Non-pigmented ciliary epithelial cell (primary cell): ENCODE measurements at places on chromosomes 2 and 18.

- no peak for DNase-seq
Measured at GRCh38 chr2:144678736-144679135, 158.8 kb upstream of the ZEB2 start.

- DNase-seq = peak; percentile 65
Measured at GRCh38 chr18:9017167-9017904, 85.2 kb upstream of the NDUFV2 start.

- DNase-seq = peak; percentile 3
Measured at GRCh38 chr18:50218432-50219197, 23.7 kb upstream of the MYO5B start.

- no peak for DNase-seq
Measured at GRCh38 chr2:191255271-191255670, 10.1 kb downstream of the MYO1B start.

- no peak for DNase-seq
Measured at GRCh38 chr2:48310581-48310980, 219.4 kb upstream of the STON1 start.

GRCh38 chr2:137837830-137838229 lies 126.4 kb upstream of the HNMT start:
- DNase-seq = no peak

- DNase-seq = no peak
Measured at GRCh38 chr18:23353459-23353858, 99.6 kb upstream of the RIOK3 start.

DNA sequence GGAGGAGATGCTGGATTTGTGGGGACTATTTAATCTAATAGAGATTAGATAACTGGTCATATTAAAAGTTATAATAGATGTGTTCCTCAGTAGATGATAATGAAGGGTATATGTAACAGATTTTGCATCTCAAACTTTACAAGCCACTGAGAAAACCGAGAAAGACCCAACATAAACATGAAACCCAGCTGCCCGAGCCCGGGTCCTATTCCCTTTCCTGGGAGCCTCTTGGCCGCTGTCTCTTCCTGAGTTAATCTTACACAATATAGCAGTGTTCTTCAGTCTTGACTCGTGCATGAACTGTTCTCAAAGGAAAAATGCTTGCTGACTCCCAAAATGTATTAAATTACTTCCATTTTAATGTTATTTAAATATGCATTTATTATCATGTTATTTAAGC lies 94.5 kb downstream of the COPS8 start:
- DNase-seq = no peak

- peak; percentile 76 for DNase-seq
Measured at GRCh38 chr2:143489145-143489544, 359.9 kb downstream of the ARHGAP15 start.

DNA sequence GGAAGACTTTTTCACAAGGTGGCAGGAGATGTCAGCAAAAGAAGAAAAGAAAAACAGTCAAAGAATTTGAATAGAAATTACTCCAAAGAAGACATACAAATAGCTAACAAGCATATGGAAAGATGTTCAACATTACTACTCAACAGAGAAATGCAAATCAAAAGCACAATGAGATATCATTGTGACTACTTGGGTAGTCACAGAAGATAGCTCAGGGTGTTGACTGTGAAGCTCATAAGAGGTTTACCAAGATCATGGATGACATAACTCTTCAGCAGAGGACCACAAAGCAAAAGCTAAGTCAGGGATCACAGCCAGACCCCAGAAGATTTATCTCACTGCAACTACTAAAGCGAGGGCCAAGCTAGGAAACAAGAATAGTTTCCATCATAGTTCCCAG lies 53.0 kb upstream of the TANK start:
- DNase-seq = no peak

DNA sequence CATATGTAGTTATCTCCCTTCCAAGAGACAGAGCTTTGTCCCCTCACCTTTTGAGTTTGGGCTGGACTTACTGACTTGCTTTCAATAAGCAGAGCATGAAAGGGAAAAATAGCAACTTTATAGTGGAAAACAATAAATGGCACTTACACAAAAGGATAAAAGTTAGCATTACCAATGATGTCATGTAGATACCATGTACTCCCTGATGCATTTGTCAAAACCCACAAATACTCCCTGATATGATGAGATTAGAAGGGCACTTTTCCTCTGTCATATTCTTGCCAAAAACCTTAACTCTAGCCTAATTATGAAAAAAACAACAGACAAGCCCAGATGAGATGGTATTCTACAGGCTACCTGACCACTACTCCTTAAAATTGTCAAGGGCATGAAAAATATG lies 16.0 kb downstream of the HIBCH start:
- no peak for DNase-seq

- DNase-seq = no peak
Measured at GRCh38 chr2:220460257-220460985, 833.0 kb downstream of the SLC4A3 start.

DNA sequence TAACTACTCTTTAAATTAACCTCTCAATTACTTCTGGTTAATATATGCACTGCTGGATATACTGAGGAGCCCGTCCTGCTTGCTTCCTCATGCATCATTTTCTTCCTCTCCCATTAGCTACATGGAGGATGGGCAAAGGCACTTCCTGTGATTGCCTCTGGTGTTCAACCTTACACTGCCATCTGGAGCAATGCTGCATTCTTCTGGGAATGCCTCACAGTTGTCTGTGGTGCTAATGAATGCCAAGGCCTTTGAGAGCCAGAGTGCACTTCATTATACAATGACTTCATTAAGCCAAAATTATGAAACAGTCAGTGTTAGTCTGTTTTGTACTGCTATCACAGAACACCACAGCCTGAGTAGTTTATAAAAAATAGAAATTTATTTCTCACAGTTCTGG lies 134.8 kb upstream of the DOCK10 start:
- DNase-seq = no peak

DNA sequence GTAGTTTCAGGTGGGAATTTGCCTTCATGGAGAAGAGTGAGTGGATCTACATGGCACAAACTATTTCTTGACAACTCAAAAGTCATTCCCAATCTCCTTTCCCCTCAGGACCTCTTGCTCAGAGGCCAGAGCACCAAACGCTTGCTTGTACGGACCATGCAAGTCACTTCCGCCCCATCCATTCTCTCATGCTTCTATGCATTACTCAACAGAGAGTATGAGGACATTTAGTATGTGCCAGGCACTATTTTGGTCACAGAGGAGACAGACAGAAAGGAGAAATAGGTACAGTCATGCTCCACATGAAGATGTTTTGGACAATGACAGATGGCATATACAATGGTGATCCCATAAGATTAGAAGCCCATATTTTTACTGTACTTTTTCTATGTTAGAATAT lies 117.5 kb downstream of the ACTR3 start:
- no peak for DNase-seq

GRCh38 chr2:181289698-181290097 lies 167.5 kb upstream of the ITGA4 start:
- no peak for DNase-seq

GRCh38 chr2:58047373-58047935 lies 848 bp downstream of the VRK2 start:
- DNase-seq = no peak

DNA sequence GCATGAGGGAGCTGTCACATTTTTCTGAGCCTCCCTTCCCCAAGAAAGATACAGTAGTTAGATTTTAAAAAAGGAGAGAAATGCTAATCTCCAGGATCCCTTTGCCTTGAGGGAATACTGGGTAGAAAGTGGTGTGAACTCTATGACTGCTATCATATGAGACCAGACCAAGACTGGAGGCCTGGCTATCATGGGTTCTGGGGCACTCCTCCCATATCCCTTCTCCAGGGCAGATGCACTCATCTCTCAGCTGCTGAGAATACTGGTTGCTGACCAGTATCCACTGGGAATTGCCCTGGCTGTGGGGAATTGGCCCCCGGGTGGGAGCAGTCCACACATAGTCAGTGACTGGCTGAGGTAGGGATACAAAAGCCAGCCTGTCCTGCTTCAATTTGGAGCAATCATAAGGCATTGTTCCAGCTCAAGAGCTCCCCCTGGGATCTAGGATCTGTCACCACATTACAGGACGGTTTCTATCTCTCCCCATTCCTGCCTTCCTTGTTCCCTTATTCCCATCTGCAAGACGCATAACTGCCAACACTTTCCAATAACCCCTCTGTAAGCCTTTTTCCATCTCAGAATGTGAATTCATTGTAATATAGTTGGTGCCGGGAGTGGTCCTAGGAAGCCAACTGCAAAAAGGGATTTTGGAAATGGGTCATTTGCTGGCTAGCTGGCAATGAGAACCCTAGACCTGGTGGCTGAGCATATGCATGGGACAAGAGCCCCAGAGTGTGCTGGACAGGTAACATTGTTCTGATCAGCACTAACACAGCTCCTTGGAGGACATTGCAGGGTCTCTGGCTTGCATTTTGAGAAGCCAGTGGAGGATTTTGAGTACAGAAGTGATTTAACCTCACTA lies 35.4 kb upstream of the REEP1 start:
- DNase-seq = no peak

DNA sequence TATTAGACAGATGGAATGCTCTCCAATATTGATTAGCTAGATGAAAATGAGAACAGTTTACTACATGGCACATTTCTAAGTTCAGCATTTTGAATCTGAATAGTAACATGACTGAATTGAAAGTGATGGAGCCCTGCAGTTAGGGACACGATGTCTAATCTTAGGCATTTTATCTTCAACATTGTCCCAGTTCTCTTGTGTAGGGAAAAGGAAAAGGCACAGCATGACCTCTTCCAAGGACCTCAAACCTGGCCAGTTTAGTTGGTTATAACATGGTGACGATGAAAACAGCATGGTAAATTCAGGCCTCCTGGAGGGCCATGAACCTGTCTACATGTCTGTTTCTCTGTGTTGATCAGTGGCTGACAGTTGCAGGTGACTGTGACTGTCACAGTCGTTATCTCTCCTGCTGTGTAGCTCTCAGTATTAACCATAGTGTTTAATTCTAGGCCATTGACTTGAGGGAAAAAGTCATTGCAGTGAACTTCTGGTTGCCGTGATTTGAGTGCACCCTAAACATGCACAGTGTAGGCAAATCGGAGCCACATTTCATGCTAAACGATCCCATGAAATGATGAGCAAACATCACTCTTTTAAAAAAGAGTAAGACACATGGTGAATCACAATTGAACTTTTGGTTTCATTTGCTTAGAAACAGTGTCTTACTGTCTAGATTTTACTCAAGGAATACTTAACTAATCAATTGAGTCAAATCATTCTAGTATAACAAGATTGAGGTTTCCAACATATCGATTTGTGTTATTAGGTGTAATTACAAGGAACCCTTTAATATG lies 129.7 kb downstream of the PHLPP1 start:
- no peak for DNase-seq

GRCh38 chr2:28435241-28435640 lies 42.6 kb downstream of the FOSL2 start:
- no peak for DNase-seq

GRCh38 chr2:195368249-195369217 lies 288.5 kb upstream of the SLC39A10 start:
- DNase-seq = no peak

DNA sequence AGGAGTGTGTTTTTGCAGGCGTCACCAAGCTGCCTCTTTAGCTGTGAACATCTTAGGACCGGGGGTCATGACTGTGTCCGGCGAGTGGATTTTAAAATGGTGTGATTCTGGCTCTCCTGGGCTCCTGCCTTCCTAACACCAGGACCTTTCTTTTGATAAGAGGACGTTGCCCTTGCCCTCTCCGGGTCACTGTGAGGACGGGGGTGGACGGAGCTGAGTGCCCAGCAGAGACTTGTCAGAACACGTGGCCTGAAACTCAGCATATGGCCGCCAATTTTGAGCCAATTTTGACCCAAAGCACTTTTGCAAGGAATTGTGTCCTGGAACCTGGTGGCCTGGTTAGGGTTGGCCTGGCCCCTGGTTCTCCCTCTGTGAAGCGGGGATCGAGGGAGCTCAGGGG lies 40.2 kb downstream of the RTP5 start:
- no peak for DNase-seq

DNA sequence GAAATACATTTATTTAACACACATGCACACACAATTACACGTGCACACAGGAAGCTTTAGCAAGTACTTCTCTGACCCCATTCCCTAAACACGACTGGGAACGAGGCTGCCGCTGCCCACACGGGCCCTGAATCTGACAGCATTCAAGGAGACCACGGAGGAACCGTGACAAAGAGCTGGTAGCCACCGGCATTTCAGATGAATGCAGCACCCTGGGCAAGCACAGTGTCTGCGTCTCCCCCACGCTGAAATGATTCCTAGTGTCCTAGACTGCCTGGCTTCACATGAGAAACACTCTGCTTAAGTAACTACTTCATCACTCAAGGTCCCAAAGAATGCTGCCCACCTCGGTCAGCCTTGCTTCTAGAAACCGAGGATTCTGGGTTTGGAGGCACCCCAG lies 95.0 kb downstream of the HDAC4 start:
- no peak for DNase-seq

- DNase-seq = no peak
Measured at GRCh38 chr18:63979409-63979920, 9.6 kb downstream of the SERPINB8 start.

- no peak for DNase-seq
Measured at GRCh38 chr2:44789971-44790721, 151.4 kb upstream of the SIX3 start.

DNA sequence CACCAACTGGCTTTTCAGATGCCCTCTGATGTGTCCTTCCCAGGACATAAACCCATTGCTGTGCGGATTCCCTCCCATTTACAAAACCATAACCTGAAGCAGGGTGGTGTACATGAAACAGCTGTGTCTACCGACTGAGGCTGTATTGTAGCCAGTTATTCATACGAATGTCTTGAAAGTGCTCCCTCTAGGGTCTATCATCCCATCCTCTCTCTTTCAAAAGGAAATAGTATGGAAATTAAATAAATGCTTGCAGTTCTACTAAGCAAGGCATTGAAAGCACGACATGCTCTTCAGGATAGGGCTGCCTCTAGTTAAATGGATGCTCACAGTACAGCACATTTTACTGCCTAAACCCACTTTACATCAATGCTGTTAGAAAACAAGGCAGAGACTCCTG lies 112.2 kb upstream of the PXDN start:
- DNase-seq = no peak

GRCh38 chr2:36824273-36824672 lies 127.8 kb downstream of the VIT start:
- no peak for DNase-seq

GRCh38 chr2:211457325-211457724 lies 900.9 kb downstream of the CPS1 start:
- DNase-seq = no peak

DNA sequence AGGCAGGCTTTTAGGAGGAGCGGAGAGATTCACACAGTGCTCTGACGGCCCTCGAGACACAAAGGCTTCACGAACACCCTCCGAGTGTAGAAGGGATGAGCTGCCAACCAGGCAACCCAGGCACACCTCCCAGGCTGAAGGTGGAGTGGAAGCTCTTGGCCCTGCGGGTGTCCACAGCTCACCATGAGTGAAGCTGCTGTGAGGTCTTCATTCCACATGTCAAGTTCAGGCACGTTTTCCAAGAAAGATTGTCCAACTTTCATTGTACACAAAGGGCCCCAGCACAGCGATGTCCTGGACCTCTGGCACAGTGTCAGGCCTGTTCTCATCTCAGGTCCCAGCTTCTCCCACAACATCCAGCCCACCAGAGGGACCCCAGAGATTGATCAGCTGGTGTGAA lies 13.4 kb downstream of the PARD6G start:
- no peak for DNase-seq

- no peak for DNase-seq
Measured at GRCh38 chr2:90069290-90069894, 1377.9 kb downstream of the RPIA start.

- DNase-seq = no peak
Measured at GRCh38 chr2:73037947-73038585, 33.4 kb downstream of the SFXN5 start.
